ENCODE measurements at places on chromosomes 7 and 10. TPM values are rescaled to one million over a fixed set of nuclear protein-coding genes. Genes with fewer than 3 reads are reported as not detected.

Gene UPK3BL2
- total RNA-seq, result 1.0 TPM

Gene BLNK
- 0.51 TPM for total RNA-seq

Gene MYOZ1
- 0.17 TPM for total RNA-seq

Gene KCNK18
- not detected for total RNA-seq

Gene OPALIN
- total RNA-seq, result not detected

Gene MOGAT3
- not detected for total RNA-seq

Gene VWDE
- total RNA-seq, result under 0.01 TPM

Gene HOXA10
- total RNA-seq, result 0.17 TPM

Gene FAM25G
- total RNA-seq, result not detected

Gene TEX47
- total RNA-seq, result not detected

Gene ASZ1
- total RNA-seq, result not detected

Gene TM9SF3
- total RNA-seq, result 92.7 TPM

Gene NUB1
- total RNA-seq, result 42.9 TPM

- DNase-seq, result no peak
These were observed 30.3 kb downstream of the ANKMY2 start for GRCh38 chr7:16615228-16615627.

DNA sequence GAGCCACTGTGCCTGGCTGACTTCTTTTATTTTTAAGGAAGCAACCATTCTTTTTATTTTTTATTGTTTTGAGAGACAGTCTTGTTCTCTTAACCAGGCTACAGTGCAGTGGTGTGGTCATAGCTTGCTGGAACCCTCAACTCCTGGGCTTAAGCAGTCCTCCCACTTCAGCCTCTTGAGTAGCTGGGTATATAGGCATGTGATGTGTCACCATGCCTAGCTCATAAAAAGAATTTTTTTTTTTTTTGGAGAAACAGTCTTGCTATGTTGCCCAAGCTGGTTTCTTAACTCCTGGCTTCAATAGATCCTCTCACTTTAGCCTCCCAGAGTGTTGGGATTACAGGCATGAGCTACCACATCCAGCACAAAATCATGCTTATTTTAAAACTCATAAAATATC, 5.8 kb downstream of the MCU start:
- DNase-seq, result peak; percentile 58

- DNase-seq, result peak; percentile 25
These were observed 201.4 kb downstream of the PTEN start for GRCh38 chr10:88064608-88065382.

GRCh38 chr7:47435889-47436312, 146.0 kb downstream of the TNS3 start:
- DNase-seq, result peak; percentile 95

DNA sequence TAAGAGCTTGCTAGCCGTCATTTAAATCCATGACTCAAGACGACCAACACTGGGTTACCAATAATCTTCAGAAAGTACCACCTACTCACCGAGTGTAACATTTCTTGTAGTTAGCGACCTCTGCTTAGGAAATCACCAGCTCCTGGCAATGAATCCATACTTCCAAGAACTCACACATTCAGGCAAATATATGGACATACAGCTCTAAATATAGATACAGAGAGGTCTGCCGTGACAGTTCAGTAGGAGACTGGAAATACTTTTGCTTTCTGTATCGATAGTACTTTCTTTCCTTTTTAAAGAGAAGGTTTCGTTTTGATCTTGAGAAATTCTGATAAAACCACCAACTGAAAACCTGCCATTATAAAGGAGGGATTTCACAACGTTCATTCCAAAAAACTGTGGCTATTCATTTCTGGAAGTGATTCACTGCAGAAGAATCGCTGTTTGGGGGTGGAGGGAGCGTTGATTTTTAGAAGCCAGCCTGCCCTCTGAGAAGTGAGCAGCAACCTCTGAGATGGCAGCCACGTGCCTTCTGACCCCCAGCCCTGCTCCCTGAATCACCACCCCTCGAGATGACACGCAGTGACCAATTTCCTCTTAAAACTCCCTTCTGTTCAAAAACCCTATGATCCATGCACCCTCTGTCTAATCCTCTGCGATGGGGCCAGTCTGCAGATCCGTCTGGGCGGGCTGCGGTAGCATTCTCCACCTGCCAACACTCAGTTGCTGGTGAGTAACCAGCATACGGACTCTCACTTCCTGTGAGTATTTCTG, 179.0 kb upstream of the KLF14 start:
- DNase-seq, result peak; percentile 98

- DNase-seq, result no peak
These were observed 25.8 kb downstream of the DOCK1 start for GRCh38 chr10:126930883-126931503.

DNA sequence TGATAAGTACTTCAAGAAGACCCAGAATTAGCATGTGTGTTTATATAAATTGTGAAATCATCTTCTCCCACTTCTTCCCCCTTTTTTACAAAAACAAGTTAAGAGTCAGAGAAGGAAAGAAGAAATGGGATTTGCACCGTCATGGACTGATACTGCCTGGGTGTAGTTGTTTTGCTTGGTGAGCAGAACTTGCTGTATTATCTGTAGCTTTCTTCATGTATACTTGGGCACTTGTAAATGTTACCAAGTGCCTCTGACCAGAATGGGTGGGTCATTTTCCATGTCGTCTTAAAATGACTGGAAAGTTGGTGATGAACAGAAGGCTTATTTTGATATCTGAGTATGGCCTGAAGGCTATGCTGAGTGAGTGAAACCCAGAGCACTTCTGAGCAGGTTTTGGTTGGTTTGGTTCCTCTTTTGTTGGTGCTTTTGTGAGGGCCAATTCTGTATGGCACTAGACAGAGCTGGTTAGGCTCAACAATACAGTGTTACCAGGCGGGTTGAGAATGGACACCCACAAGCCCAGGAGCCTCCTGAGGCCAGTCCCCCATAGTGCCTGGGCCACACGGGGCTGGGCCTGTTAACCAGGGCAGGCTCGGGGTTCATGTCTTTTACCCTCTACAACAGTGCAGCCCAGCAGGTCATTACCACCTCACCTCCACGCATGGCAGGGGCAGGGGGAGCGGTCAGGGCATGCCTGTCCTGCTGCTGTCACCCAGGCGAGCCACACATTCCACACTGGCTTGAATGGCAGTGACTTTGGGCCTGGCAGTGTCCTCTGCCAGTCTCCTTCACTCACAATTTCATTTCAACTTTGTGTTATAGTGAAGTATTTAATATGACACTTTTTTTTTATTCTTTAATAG, 115.1 kb downstream of the CCNY start:
- DNase-seq, result peak; percentile 56

- peak; percentile 34 for DNase-seq
These were observed 89.3 kb downstream of the FANK1 start for GRCh38 chr10:125985557-125986240.

DNA sequence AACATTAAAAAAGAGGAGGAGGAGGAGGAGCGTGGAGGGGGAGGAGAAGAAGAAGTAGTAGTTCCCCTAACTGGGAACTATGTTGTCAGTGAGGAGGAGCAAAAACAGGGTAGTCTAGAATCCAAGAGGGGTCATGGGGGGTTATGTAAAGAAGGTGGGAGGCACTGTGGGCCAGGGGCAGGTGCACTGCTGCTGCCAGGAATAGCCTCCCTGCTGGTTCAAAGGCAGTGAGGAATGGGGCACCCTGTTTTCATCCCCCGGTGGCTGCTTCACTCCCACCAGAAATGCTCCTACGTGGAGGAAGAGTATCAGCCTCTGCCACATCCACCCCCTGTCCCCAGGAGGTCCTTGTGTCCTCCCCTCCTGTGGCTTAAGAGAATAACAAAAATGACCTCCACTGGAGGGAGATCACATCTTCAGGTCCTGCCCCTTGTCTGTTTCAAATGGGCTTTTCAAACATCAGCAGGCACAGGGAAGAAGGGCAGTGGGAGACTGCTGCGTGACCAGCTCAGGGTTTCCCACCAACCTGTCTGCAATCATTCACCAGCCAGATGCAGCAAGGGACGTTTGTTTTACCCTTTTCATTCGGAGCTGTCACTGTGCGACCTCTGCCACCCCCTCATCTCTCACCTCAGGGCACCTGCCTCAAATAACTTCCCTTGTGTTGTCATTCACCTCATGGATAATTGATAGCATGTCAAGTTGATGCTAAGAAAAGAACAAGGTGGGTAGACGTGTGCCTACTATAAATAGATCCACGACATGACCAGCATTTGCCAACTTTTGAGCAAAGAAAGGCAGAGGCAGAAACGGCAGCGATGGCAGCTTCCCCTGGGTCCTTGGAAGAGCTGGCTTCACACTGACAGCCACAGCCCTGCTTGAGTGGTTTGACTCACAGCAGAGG, 92.6 kb downstream of the DGKI start:
- peak; percentile 30 for DNase-seq

DNA sequence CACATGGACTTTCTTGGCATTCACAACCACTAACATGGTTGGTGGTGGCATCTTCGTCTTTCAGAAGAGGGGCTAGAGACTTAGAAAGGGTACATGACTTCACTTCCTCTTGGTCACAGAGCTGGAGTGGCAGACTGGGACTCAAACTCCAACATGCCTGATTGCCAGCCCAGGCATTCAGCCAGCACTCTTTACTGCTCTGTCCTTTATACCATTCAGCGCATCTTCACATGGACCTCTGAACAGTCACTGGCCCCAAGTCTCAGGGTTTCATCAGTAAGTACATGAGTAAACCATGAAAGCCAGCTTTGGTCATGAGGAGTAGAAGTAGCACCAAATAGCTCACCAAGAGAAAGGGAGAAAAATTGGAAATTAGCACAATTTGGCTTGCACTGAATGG, 148.4 kb upstream of the KLF14 start:
- DNase-seq, result no peak

DNA sequence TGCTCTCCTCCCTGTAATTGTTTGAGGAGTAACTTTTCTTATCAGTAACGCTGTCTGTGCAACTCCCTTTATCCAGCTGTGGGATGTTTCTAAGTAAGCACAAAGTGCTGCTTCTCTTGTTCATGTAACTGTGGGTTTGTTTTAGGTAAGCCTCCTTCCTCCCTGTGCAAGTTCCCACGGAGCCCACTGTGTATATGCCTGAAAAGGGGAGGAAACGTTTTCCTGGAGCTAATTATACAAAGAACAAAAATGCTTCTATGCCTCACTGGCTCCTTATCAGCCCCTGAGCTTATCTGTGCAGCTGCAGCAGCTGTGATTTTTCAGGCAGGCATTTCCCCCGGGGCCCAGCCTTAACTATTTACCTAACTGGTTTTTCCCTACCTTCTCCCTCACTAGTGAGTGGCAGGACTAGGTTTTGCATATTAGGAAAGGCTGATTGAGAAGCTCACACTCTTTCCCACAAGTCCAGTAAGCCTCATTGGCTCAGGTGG, 593.4 kb upstream of the GHITM start:
- no peak for DNase-seq

GRCh38 chr7:3154881-3155494, 111.3 kb upstream of the CARD11 start:
- peak; percentile 31 for DNase-seq

- no peak for DNase-seq
These were observed at the start of gene VAX1 for GRCh38 chr10:117137911-117138642. Gene VAX1, minus strand, starts transcription at chr10:117138270. Its CDS starts 214 bp downstream, at chr10:117138056.

DNA sequence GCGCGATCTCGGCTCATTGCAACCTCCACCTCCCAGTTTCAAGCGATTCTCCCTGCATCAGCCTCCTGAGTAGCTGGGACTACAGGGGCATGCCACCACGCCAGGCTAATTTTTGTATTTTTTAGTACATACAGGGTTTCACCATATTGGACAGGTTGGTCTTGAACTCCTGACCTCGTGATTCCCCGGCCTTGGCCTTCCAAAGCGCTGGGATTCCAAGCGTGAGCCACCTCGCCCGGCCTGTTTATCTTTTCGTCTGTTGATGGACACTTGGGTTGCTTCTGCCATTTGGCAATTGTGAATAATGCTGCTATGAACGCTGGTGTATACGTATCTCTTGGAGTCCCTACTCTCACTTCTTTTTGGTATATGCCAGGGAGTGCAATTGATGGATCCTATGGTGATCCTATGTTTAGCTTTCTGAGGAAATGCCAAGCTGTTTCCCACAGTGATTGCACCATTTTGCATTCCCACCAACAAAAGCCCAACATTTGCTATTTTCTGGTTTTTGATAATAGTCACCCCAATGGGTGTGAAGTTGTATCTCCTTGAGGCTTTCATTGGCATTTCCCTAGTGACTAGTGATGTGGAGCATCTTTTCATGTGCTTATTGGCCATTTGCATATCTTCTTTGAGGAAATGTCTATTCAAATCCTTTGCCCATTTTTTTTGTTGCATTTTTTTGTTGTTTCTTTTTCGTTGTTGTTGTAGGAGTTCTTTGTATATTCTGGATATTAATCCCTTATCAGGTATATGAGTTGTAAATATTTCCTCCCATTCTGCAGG, 3.5 kb downstream of the ANTXRL start:
- no peak for DNase-seq

- DNase-seq, result peak; percentile 96
These were observed 312.0 kb upstream of the ZMIZ1 start for GRCh38 chr10:78756604-78757343.

DNA sequence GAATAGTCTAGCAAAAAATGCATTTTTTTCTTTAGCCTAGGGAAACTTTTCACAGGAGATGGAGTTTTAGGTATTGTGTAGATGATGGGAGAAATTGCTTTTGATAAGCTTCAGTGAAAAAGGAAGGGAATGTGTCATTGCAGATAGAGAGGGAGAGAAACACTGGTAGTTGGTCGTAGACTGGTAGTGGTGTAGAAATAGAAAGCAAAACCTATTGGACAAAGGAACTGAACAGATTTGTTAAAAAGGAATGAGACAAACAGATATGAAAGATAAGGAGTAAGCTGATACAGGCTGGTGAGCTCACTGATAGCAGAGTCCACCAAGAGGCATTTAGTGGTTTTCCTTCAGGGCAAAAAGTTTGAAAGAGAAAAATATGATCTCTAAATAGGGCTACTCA, 94.3 kb downstream of the ZEB1 start:
- DNase-seq, result peak; percentile 9

- no peak for DNase-seq
These were observed 126.6 kb upstream of the LSM8 start for GRCh38 chr7:118057404-118057803.

DNA sequence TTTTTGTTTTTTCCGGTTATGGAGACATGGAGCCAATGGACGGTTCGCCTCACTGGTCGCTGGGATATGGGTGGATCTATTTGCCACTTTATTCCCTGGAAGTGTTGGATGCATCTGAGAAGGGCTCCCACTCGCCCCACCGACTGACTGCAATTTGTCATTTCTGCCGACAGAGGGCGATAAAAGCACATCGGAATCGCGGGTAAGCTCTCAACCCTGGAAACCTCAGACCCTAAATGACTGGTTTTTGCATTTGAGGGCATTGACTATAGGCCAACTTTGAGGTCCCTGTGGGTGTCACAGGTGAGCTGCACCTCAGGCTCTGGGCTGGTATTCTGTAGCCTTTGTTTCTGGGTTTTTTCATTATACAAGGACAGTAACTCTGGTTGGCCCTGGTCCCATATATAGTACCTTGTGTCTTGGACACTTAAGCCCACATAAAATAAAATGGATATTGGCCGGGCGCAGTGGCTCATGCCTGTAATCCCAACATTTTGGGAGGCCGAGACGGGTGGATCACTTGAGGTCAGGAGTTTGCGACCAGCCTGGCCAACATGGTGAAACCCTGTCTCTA, 11.9 kb upstream of the OPALIN start:
- DNase-seq, result peak; percentile 7

Data from fibroblast of lung (primary cell).